ENCODE measurements at places on chromosomes 12 and 14.

DNA sequence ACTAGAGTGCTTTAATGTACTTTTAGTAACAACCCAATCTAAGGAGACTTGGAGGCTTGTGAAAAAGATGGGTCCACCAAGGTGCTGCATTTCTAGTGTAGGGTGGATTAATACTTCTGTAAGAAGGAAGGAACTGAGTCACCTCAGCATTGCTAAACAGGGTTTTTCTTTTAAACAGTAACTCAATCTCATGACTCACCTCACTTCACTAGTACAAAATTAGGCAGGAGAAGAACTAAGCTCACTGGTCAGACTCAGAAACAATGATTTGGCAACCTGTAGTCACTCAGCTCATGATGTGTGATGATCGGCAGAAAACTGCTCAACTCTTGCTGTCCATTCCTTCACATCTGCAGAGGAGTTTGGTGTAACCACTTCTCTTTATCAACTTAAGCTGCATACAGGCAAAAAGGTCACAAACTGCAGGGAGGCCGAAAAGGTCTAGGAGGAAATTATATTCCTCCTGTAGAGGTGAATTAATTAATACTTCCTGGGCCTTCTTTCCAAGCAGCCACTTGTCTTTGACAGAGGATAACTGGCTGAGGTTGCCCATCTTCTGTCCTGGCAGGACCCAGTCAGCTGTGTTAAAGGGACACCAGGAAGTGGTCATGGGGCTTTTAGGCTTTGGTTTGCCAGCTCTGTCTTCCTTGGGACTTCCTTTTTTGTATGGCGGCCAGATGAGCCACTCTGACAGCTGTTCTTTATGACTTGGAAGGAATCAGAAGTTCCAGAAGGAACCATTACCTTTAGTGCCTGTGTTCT, 466.9 kb downstream of the FUT8 start:
- DNase-seq: peak; percentile 7

DNA sequence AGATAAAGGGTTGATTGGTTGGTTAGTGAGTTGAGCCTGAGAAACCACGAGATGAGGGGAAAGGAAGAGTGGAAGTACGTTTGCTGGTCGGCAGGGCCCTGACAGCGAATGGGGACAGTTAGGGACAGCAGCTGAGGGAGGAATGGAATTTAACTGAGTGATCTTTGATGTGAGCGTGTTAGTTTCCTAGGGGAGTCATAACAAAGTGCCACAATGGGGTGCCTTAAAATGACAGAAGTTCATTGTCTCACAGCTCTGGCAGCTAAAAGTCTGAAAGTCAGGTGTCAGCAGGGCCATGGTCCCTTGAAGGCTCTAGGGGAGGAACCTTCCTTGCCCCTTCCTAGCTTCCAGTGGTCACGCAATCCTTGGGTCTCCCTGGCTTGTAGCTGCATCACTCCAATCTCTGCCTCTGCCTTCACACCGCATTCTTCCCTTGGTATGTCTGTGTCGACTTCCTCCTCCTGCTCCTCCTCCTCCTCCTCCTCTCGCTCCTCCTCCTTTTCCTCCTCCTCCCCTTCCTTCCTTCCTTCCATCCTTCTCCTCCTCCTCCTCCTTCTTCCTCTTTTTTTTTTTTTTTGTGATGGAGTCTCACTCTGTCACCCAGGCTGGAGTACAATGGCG, 26.0 kb upstream of the RIN3 start:
- no peak for DNase-seq

- DNase-seq: no peak
Measured at GRCh38 chr14:90303473-90303872, 28.3 kb downstream of the NRDE2 start.

GRCh38 chr14:33943096-33943883, 7.6 kb downstream of the EGLN3 start:
- DNase-seq: no peak

GRCh38 chr14:24891987-24892496, 157.9 kb downstream of the STXBP6 start:
- DNase-seq: no peak

GRCh38 chr14:53044486-53044885, 93.6 kb upstream of the FERMT2 start:
- DNase-seq: peak; percentile 28

DNA sequence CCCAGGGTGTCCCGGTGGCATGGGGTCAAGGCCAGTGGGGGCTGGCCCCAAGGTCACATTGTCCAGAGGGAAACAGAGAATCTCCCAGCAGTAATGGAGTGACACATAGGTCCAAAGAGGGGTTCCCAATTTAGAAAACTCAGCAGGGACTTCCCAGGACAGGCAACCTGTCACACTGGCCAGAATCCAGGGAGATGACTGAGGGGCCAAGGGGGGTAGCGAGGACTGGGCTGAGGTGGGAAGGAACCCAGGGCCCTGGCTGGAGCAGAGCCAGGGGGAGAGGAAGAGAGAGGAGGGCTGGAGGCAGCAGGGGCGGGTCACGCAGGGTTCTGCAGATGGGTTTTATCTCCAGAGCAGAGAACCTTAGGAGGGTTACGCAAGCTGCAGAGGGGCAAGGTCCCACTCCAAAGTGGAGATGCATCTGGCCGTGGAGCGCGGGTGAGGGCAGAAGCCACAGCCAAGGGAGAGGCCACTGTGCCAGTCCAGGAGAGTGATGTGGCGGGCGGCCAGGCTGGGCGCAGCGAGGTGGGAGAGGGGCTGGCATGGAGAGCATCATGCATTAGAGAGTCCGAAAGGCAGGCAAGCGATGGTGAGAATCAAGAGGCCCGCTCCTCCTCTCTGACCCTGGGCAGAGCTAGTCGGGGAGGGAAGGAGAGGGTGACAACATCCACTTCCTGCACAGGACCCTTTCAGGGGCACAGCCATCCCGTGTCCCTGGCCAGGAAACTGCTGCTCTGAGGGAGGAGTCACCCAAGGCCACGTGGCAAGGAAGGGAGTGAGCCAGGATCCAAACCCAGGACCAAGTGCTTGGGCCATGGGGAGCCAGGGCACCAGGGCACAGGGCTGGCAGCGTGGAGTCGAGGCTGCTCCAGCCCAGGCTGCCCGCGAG, 29.0 kb downstream of the NCOR2 start:
- peak; percentile 57 for DNase-seq

- DNase-seq: no peak
Measured at GRCh38 chr14:92538412-92538985, 24.9 kb downstream of the RIN3 start.

GRCh38 chr12:116381240-116381743, 103.8 kb upstream of the MED13L start:
- no peak for DNase-seq

DNA sequence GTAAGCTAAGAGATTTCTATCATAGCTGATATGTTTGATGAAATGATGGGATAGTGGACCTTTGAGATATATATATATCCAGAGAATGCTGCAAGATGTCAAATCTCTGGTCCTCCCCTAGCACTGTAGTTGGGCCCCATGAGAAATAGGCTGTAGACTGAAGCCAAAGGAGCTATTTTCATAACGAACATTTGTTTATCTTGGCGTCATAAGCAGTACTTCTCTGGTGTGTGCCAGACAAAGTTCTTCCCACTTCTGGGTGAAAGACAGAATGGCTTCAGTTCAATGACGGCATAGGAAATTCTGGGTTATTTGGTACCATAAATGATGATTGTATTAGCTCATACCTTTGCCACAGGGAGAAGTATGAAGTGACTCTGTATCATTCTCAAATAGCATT, 534.3 kb downstream of the SOX5 start:
- no peak for DNase-seq

GRCh38 chr12:10101042-10101579, 2.3 kb upstream of the CLEC1A start:
- DNase-seq: no peak

DNA sequence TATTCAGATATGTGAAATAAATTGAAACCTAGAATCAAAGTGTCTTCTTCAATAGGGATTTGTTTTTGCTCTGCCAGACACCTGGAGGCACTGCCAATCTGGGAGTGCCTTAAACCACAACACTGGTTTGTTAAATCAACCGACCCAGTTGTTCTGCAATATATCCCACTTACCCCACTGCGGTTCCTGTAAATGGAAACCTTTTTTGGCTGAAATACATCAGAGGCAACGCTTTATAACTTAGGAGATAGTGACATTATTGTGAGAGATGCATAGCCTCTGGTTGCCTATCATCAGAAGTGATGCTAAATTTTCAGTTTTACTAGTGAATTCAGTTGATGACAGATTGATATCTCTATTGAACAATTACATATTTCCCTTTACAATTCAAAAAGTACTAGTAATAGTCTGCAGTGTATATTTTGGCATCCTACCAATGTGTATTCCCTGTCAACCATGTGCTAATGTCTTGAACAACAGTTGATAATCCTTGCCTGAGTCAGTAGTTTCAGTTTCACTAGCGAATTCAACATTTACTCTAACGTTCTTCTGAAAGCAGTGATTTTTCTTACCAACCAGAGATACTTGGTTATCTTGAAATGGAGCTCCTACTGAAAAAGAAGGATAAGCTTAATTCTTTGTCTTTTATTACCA, 30.5 kb downstream of the PPP2R5C start:
- DNase-seq: peak; percentile 76

DNA sequence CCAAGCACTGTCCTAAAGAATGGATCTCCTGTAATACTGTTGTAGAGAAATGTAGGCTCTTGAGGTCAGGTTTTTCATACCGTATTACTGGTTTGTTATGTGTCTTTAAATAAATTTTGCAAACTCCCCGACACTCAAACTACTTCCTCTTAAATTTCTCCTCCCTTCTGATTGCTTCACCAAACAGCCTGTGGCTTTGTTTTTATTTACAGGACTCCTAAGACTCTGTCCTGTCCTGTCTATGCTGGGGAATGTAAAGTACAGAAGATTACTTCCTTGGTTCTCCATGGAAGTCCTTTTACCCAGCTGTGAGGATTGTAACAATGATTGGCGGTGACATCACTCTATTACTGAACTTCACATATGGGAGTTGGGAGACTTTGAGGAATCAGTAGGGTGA, 873.5 kb downstream of the DIO2 start:
- DNase-seq: no peak

- DNase-seq: no peak
Measured at GRCh38 chr12:88572781-88573549, 7.3 kb downstream of the KITLG start.
